ENCODE measurements at places on chromosomes 7 and 10.

DNA sequence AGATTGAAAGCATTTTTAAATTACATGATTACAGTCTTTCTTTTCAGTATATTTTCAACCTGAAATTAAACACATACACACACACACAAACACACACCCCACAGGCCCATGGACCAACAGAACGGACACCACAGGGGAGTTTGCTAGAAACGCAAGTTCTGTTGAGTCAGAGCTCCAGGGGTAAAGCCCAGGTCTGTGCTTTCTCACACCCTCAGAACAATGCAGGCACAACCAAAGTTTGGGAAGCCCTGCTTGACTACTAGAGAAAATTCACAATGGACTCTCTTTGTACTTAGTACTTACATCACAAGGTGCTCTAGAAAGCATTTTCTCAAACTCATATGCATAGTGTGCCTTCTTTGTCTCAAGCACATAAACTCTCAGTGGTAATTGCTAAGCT lies 704.0 kb upstream of the IGFBP3 start:
- no peak for DNase-seq

DNA sequence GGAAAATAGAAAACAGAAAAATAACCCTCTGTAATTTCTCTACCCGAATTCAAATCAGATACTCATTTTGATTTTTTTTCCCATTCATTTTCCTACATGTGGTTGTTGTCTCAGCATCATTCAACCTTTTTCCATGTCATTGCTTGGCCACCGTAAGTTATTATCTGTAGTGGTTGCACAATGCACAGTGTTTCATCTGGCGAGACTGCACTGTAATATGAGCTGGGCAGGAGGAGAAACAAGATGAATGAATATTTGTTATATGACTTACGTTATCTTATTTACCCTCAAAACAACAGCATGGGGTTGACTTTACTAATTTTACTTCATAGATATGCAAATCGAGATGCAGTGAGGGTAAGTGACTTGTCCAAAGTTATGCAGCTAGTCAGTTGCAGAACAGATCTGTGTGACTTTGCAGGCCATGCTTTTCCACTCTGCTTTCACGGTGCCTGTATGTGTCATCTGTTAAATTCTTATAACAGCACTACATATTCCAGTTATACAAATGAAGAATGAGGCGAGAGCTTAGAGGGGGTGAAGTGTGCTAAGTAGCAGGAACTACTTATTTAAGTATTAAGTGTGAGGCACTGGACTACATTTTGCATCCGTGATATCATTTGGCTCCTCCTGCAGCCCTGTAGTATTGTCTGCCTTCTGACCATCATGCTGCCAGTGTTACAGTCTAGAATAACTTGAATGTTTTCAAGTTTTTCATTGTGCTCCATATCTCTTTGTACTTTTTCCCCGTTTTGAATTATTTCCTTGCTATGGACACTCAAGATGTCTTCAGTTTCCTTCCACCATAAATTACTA lies 56.7 kb downstream of the ZMYND11 start:
- no peak for DNase-seq

DNA sequence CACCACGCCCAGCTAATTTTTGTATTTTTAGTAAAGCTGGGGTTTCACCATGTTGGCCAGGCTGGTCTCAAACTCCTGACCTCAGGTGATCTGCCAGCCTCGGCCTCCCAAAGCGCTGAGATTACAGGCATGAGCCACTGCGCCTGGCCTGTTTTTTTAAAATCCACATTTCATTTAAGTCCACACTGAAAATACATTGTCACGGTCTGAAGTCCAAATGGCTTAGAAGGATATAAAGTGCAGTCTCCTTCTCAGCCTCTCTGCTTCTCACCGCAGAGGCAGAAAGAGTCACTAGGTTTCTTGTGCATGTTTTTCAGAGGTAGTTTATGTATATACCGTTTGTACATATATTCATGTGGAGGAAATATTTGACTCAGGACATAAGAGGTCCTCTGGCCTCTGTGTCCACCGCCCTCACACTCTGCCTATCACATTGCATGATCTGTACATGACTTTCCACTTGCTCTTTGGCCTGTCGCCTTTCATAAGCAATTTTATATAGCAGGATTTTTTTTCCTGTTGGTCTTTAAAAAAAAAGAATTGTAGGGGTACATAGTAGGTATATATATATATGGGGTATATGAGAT lies 42.9 kb downstream of the BLNK start:
- DNase-seq, result no peak

GRCh38 chr10:31836569-31837406 lies 91.8 kb downstream of the ARHGAP12 start:
- DNase-seq, result no peak

Measured in skeletal muscle cell (primary cell).